ENCODE measurements at places on chromosomes 1 and 21.

- no peak for DNase-seq
Observed at GRCh38 chr1:55974714-55975441, 604.5 kb downstream of the PLPP3 start.

- no peak for DNase-seq
Observed at GRCh38 chr1:84797603-84798002, 95.4 kb downstream of the LPAR3 start.

DNA sequence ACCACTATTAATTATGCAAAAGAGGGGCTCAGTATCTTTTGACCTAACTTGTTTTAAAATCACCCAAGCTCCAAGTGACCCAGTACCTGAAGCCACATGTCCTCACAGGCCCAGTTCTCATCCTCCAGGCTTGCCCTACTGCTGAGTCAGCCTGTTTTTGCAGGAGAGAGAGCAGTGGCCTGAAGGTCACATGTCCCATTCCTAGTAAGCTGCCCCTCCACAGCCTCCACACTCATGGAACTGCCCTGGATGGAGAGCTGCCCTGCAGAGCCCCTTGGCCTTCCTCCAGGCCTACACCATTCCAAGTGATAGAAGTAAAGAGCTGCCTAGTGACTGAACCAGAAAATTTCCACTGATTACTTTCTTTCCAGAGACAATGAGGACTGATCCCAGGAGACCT, 139.8 kb upstream of the ST6GALNAC5 start:
- DNase-seq, result no peak

- DNase-seq, result no peak
Observed at GRCh38 chr21:34802180-34802899, 133.5 kb downstream of the CLIC6 start.

DNA sequence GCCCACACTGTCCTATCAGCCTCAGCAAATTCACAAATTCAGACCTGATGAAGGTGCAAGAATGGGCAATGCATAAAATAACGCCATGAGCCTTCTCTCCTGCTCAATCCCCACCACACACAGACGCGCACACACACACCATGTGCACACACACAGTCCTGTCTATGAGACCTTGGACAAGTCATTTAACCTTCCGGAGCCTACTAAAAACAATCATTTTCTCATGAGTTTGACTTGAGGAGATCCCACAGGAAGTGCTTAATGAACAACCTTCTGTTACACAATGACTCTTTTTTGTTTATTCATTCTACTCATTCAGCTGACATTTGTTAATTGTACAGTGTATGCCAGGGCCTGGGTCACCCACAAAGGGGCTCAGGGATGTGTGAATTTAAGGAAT, 125.4 kb downstream of the EDEM3 start:
- no peak for DNase-seq

GRCh38 chr21:29386803-29387202, 88.1 kb downstream of the BACH1 start:
- no peak for DNase-seq

- no peak for DNase-seq
Observed at GRCh38 chr1:40247655-40248054, at the start of gene TMCO2. Gene TMCO2, plus strand, starts transcription at chr1:40247937. Its CDS starts 57 bp downstream, at chr1:40247994.

DNA sequence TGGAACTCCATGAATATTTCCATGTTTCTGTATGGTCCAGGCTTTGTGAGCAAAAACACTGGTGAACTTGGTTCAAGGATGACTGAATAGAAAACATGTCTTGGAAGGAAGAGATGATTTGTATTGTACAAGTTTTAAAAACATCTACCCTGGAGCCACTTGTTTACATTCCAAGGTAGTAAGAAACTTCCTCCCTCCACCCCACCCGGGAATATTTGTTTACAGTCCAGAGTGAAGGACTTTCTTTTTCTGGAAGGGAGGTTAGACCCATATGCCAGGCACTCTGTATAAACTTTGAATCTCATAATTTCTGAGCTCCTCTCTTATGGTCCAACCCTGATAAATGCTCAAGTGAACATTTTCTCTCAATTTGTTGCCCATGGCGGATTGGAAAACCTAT, 323.3 kb upstream of the LYPLAL1 start:
- no peak for DNase-seq

DNA sequence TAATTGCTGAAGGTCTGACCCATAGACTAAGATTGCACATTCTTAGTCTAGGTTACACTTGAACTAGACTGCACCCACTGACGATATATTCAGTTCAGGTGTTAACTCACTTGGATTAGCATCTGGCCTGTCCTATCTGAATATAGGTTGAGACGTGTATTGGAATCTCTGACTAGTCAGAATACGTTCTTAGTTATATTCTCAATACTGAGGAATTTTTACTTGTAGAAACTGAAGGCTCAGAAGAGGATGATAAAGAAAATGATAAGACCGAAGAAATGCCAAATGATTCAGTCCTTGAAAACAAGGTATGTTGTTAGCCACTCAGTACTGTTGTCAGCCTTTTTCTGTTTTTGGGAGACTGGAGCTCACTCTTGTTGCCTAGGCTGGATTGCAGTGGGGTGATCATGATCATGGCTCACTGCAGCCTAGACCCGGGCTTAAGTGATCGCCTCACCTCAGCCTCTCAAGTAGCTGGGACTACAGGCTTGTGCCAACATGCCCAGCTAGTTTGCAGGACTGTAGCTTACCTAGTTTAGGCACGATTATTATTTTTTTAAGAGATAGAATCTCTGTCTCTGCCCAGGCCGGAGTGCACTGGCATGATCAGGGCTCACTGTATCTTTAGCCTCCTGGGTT, 10.8 kb downstream of the CCDC17 start:
- no peak for DNase-seq

DNA sequence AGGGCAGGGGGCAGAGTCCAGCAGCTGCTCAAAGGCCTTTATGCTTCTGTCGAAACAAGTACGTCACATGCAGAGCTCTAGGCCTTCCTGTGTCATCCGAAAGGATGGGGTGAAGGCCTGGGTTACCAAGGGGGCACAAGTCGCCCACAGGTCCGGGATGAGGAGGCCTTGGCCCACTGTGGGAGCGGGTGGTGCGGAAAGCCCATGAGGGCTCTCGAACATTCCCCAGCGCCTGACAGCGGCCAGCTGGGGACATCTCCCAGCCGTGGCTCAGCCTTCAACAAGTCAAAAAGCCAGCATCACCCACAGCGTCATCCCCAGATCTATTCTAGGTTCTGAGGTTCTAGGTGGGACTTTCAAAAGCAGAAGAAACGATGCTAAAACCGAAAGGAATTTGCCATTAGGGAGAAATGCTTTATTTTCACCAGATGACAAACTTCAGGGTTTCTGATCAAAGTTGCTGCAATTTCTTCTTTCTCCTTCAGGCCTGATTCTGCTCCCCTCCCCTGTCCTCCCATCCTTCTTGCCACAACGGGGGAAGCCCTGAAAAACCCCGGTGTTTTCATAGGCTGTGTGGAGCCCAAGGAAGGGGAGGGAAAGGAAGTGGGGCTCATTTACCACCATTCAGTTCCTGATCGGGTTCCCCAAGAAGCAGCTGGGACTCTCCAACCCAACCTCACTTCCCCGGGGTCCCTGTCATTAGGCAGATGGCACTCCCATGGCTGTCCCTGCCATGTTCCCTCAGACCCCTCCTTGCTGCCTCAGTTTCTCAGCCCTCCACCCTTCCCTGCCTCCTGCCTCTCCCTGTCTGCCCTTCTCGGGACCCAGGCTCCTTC, 17.6 kb downstream of the GPR137B start:
- peak; percentile 66 for DNase-seq

DNA sequence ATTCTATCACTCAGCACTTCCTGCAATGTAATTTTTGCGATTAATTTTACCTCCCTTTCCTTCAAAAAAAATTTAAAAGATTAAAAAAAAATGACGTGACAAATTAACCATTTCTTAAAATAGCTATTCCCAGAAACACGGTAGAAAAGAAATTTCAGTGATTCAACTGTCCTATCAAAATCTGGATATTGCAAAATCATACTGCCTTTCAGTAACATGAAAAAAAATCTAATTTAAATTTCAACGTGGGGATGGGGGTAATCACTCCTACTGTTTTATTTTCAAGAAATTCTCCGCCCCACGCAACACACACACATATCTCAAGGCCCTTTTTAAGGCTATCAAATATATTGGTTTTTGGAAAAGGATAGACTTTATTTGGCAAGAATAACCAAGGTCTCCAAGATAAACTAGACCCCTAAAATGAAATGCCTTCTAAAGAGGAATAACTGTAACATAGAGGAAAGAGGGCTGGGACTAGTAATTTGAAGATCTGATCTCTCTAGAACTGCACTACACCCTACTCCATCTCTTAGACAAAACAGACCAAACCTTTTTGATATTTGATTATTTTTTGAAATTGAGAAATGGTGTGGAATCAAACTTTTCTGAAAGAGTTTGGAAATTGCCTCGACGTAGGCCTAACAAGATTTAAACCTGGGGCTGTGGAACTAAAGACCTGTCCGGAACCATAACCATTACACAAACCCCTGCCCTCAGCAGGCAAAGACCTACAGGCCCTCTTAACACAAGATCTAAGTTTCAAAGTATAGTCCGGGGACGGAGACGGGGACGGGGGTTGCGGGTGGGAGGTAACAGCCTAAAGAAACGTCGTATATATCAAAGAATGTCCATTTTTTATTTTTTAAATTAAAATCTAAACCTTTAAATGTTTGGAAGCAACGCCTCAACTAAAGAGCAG, 941 bp downstream of the ARNT start:
- peak; percentile 15 for DNase-seq

GRCh38 chr1:223133824-223134435, 9.1 kb downstream of the TLR5 start:
- peak; percentile 89 for DNase-seq

- DNase-seq, result no peak
Observed at GRCh38 chr21:34183331-34183928, 110.1 kb downstream of the MRPS6 start.

DNA sequence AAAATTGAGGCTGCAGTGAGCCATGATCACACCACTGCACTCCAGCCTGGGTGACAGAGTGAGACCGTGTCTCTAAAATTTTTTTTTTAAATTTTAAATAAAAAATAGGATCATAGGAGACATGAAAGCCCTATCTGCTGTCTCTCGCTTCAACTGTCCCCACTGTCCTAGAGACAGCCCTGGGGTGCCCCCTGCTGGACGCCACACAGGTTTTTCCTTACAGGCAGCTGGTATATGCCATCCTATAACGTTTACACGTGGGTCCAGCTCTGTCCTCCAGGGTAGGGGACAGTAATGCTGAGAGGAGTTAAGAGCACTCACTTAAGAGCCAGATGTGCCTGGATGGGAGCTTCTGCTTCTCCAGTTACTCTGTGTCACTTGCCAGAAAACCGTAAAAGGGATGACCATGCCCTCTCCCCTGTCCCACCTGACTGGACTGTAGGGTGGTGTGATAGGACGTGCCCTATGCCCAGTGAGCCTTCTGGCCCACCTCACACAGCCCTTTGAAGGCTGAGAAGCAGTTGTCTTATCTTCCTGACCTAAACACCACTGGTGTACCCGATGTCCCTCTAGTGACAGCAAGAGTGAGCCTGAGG, 8.5 kb downstream of the FBXO2 start:
- DNase-seq, result peak; percentile 63

DNA sequence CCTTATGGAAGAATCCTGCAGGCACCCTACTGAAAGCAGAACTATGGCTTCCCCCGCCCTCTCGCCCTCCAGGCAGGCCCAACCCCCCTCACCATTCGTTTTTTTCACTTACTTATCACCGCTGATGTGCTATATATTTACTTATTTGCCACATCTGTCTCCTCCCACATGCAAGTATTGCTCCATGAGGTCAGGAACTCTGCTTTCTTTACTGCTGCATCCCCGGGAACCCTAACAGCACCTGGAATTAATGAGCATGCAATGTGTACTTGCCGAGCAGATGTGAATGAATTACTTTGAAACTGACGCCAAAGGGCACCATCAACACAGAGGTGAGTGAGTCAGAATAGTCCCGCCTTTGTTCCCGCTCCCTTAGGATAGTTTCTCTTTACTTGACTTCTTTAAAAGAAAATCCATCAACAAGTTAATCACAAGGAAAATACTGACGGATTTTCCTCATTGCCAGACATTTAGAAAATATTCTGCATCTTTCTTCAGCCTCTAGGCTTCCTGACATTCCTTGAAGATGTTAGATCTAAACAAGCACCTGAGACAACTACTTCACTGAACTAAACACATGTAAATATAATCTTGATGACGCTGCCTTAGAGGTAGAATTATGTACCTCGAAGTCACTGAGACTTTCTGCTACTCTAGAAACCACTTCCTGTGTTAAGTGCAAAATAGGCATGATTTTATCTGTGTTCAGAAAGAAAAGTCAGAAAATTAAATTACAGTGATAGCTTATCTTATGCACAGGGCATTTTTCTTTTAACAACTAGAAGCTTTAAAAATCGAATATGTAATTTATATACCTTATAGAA, 17.5 kb upstream of the RAB4A start:
- DNase-seq, result no peak

DNA sequence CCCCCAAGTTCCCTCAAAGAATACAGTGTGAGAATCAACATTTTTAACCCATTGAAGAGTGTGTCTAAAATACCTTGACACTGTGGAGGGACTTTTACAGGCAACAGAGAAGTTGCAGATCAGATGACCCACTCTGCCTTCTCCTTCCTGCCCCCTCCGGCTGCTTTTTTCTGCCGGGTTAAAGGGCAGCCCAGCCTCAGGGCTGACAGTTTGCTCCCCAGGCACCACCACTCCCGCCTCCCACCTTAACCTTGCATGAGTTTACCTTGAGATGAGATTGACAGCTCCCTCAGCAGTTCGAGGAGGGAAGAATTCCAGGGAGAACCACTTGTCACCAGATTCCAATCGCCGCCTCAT, 3.2 kb downstream of the MTHFR start:
- DNase-seq, result no peak

GRCh38 chr1:202293569-202293968, 48.2 kb downstream of the UBE2T start:
- DNase-seq, result no peak

DNA sequence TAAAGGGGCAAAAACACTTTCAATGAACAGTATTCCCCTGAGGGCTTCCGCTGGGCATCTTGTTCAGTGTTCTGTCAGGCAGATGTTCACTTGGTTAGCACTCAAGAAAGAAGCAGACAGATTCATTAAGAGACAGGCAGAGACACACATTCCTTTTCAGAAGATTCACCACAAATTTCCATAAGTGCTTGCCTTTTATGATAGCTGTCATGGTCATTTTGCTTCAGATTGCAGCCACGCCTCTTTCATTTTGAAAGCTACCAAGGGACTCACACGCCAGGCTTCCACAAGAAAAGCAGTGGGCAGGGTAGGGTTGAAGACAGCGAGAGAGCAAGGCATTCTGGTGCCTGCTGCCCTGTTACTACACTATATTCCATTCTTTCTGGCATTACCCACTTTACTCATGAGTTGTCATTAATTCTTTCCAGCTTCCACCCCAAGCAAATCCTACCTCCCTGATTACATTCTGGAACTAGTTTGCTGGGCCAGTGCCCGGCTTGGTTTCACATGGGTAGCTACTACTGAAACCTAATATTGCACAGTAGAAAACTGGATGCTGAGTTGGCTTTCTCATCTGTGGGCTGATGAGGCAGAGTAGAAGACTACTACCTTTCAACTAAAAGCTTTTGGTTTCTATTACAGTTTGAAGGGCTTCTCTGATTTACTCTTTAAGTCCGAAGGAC, 91.2 kb upstream of the COL24A1 start:
- DNase-seq, result no peak

Measured in germinal center (tissue), 1 donor.